Stimulated activated CD8-positive, alpha-beta memory T cell treated with anti-CD3 and anti-CD28 coated beads, Interleukin-7, amount 100 ng/mL, for 24 hours (primary cell): ENCODE measurements at places on chromosomes 2 and 18.

DNA sequence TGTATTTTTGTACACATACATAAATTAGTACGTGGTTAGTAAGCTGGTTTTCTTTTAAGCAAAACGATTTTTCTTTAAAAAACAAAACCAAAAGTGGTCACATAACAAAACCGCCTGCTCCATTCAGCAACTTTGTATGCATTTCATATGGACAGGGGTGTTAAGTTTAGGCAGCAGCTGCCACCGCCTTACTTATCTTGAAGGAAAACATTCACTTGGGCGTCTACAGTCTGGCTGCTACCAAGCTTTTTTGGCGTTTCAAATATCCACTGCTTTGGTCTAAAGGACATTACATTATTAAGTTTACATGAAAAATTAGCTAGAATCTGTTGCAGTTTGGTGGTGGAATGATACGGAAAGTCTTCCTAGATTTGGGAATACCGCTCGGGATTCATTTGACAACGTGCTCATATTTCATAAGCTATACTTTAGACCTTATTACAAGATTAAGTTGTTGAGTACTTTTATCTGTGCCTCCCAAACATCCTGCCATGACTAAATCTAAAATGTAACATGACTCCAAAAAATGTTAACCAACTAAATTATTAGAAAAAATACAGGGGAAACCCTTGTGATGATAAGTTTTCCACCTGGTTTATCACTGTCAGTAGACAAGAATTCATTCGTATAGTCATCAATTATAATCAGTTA lies 214.8 kb downstream of the NEDD4L start:
- DNase-seq, result no peak

GRCh38 chr18:26003356-26003755 lies 87.1 kb downstream of the SS18 start:
- no peak for DNase-seq

DNA sequence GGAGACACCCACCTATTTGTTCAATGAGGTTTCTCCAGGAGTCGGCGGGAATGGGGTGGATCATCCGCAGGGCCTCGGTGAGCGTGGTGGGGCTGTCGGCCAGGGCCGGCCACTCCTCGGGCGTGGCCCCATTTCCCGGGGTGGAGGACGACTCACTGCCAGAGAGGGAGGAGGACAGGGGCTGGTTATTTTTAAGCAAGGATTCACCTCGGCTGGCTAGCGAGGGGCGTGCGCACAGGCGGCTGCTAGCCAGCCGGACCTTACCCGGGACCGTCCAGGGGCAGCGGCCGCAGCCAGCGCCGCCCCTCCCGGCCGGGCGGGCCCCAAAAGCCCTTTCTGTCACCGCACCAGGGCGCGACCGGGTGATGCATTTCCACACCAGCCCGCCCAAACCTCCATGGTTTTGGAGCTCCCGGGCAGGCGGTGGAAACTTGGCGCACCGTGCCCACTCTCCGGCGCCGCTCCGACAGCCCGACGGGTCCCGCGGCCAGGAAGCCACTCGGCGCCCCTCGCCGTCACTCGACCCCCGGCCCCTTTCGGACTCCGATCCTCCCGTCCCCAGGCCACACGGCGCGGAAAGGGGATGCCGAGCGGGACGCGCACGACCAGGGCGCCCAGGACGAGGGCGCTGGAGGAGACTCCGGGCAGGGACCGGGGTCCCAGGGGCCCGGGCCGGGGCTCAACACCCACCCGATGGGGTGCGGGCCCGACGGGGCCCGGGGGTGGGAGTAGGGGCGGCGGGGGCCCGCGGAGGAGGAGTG lies 57.1 kb downstream of the SNORC start:
- DNase-seq, result no peak

DNA sequence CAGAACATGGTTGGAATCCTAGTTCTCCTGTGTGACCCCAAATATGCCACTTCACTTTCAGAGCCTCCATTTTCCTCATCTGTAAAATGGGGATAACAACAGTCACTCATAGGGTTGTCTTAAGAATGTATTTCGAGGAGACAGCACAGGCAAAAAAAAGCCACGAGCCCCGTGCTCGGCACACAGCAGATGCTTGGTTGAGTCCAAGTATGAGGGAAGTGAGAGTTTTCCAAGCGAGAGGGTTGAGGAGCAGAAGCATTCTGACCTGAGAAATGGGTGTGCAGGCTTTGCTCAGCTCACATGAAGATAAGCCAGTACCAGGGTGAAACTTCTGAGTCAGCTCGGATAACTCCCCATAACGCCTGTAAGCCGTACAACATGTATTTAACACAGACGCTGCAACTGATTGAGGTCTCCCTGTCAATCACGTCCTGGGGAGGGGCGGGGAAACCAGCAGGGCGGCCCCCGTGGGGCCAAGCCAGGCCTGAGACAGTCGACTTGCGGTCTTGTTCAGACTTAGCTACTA lies 23.0 kb upstream of the ODC1 start:
- no peak for DNase-seq

GRCh38 chr2:181697126-181697525 lies 16.8 kb upstream of the NEUROD1 start:
- no peak for DNase-seq

GRCh38 chr2:96916156-96916630 lies 46.3 kb upstream of the SEMA4C start:
- no peak for DNase-seq

- no peak for DNase-seq
These were observed 23.8 kb downstream of the HOXD1 start for GRCh38 chr2:176212276-176212675.

DNA sequence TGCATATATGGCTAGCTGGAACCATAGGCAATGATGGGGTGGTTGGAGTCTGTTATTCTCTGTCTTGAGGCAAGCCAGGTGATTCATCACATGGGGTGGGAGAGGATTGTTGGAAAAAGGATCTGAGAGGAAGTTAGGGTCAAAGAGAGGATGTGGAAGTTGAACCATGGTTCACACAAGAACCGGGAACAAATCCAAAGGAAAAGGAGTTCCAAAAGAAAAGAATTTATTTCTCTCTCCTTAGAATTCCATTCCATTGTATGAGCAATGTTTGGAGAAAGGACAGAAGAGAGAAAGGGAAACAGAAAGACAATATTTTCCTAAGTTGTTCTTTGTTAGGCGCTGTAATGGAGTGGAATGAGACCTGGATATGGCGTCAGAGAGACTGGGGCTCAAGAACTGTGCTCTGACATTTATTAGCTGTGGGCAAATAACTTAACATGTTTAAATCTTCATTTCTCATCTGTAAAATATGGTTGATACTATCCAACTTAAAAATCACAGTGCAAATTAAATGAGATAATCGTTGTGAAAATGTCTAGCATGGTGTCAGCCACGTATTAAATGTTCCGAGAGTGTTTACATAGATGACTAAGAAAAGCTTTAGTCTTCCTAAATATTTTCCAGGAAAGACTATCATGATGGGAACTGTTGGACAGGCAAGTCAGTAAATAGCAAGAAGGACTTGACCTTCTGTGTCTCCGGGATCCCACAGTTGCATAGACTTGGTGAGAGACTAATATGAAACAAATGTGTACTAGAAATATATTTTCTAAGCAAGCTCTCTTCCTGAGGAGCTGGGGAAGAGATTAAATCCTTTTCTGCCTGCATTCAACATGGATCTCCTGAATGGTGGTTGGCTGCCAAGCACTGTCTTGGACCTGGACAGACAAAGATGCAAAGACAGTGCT lies 71.4 kb downstream of the TRIB2 start:
- DNase-seq, result no peak

- no peak for DNase-seq
These were observed 135.8 kb downstream of the HDAC4 start for GRCh38 chr2:239264838-239265651.

- DNase-seq, result no peak
These were observed 18.5 kb downstream of the GPR35 start for GRCh38 chr2:240643811-240644150.

DNA sequence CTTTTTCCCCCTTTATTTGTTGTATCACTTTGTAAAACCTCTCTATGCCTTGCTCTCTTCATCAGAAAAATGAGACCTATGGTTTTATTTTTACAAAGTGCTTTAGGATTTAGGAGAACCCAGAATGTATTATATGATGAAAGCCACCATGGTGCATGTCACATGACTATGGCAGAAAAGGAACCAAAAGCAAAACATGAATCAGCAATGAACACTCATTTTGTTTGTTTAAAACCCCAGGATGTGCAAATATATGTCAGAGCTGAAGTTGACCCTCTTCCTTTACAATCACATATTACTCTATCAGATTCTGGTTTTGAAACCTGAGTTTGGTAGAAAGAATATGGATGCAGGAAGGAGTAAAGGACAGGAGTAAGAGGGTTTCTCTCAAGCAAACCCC lies 70.0 kb downstream of the FIGN start:
- DNase-seq, result no peak

- DNase-seq, result no peak
These were observed 81.5 kb downstream of the NCKAP5 start for GRCh38 chr2:133486771-133487191.

DNA sequence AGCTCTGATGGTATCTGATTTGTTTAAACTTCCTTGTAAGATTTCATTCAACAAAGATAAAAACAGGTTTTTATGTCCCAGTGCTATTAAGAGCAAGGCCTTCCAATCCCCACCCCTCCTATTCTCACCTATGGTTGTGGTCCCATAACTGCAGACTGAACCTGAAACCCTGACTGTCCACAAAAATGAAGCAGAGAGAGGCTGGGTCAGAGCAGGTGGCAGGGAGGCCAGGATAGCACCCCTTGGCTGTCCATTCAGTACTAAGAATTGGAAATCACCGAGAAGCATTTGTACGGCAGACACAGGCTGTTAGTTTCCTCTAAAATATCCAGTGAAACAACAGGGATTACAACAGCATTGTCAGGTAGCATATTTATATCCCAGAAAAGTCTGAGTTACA lies 37.3 kb upstream of the FMNL2 start:
- DNase-seq, result no peak

- DNase-seq, result no peak
These were observed 153.2 kb downstream of the DDX1 start for GRCh38 chr2:15744820-15745219.

GRCh38 chr2:109415581-109416013 lies 198.2 kb downstream of the SEPTIN10 start:
- DNase-seq, result no peak

GRCh38 chr2:230798769-230799399 lies 65.9 kb upstream of the ITM2C start:
- no peak for DNase-seq

- no peak for DNase-seq
These were observed 37.4 kb downstream of the NPHP1 start for GRCh38 chr2:110167326-110168000.
